Osteoblast (primary cell): ENCODE measurements at places on chromosomes 2 and 18. TPM values are rescaled to one million over a fixed set of nuclear protein-coding genes. Genes with fewer than 3 reads are reported as not detected.

The FOXD4L1 gene
- under 0.01 and 0.29 TPM in 2 replicates for total RNA-seq

The STPG4 gene
- total RNA-seq: 0.59 and 0.72 TPM in 2 replicates

The DPP10 gene
- not detected in 2 replicates for total RNA-seq

The TRIM43 gene
- total RNA-seq: not detected in 2 replicates
